ENCODE measurements at places on chromosomes 1 and 21.

DNA sequence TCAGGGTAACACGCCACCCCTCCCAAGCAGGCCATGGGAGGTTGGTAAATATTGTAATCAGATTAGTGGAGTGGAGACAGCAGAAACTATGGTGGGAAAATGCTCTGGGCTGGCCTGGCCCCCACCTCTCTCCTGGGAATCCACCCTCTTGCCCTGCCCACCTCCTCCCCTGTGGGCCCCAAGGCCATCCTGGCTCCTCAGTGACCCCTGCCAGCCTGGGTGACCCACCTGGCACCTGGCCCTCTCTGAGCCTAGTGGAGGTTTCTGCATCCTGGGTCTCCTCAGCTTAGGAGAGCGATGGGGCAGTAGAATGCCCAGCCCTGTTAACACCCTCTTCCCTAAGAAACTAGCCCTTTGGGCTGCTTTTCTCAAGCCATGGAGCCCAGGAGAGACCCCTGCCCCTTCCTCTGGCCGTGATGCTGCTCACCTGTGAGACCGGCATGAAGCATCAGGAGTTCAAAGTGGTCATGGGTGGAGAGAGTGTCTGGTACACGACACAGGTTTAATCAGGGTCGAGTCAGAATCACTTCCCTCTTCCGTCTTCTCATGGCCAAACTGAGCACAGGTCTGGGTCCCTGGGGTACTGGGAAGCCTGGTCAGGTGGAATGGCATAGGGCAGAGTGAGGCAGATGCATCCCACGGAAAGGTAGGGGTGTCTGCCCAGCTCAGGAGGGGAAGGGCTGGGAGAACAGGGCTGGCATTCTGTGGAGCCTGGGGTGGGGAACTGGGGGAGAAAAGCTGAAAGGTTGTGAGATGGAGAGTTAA lies 10.7 kb upstream of the DMBX1 start:
- no peak for DNase-seq

- no peak for DNase-seq
Observed at GRCh38 chr1:226728448-226728847, 10.6 kb downstream of the ITPKB start.

GRCh38 chr1:15622712-15623373 lies 5.6 kb downstream of the DDI2 start:
- DNase-seq = no peak

GRCh38 chr1:193540511-193540910 lies 354.1 kb upstream of the B3GALT2 start:
- no peak for DNase-seq

DNA sequence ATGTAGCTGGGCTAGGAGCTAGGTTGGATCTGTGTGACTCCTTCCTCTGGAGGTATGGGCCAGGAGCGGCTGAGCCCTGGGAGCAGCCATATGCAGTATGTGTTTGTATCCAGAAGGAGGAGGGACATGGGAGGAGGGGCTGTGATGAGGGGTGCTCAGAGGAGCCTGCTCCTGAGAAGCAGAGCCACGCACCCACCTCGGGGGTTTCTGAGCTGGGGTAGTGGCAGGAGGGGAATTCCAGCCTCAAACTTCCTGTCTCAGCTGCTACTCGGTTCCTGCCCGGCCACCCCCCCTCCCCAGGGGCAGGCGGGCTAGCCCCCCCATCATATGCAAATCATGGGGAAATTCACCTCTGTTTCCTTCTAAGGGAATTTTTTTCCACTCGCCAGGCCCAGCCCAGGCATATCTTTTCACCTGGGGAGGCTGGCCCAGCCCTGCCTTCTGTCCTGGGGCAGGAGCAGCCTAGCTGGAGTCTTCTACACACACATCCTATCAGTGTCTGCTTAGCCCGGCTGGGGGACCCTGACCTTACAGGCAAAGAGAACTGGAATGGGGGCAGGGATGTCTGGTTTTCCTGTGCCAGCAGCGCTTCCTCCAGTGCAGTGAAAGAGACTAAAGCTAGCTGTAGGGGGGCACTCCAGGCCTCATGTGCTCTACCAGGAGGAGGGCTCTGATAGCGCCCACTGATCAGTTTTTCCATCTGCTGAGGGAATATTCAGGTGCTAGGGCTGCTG lies 3.0 kb downstream of the ZC3H12A start:
- DNase-seq = peak; percentile 81

- no peak for DNase-seq
Observed at GRCh38 chr1:167661527-167662426, 31.7 kb downstream of the RCSD1 start.

- peak; percentile 23 for DNase-seq
Observed at GRCh38 chr1:147700042-147701006, 30.0 kb upstream of the ACP6 start.

DNA sequence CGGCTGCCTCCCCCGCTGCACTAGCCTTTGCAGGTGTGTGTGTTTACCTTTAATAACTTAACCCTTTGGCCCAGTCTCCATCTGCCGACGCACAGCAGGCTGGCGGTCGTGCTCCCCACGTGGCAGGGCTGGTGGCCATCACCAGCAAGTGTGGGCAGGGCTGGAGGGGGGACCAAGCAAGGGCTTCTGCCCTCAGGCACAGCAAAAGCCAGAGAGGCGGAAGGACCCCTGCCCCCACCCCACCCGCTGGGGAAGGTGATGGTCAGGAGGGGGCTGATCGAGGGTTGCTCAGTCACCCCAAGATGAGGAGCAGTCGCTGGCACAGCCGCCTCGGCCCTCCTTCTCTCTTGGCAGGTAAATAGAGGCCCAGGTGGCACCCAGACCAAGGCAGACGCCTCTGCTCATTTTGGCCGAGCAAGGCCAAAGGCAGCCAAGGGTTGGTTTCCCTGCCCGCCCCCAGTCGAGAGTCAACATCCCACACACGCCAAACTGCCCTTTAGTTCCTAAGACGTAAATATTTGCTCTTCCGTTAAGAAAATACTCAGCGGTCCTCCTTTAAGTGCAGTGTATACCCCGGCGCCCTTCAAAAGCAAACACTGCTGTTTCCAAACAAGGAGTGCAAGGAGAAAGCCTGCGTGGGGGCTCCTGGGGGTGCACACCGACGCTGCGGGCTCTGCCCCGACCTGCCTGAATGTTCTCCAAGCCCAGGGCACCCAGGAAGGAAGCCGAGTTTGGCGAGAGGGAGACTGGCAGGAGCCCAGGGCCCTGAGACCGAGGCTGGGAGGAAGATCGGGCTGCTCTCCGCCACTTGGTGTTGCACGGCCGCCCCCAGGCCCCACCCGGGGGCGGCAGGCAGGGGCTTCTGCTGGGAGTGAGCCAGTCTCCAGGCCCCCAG lies 82.7 kb downstream of the SIK1 start:
- DNase-seq = no peak

- DNase-seq = no peak
Observed at GRCh38 chr1:238153939-238154338, 263.2 kb upstream of the ZP4 start.

DNA sequence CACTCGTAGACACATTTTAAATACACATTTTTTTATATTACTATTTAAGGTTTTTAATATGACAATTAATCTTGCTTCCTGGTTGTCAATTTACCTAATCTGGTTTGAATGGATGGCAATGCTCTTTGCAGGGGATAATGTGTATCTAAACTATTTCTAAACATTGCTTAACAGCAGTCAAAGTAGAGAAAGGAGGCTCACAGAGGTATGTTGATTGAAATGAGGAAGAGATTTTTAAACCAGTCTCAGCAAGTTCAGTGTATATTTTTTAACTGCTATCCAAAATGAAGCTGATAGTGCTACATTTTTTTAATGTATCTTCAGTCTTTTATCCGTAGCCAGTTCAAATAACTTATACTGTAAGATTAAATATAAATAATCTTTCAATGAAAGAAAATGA lies 17.4 kb downstream of the FMO1 start:
- no peak for DNase-seq

DNA sequence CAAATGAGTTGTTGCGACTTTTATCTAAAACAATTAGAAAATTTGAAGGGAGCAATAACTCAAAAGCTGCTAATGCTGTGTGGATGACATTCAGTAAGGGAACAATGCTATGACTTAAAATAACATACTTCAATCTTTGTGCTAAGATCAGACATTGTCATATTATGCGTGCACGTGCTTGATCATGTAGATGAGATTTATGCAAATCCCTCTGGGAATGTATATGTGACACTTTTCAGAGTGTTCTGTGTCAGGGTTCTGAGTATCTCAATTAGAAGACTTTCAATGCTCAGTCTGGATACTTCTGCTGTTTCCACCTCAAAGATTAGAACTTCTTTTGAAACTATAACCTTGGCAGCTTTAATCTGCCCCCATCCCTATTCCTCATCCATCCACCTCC lies 18.6 kb upstream of the POU2F1 start:
- no peak for DNase-seq

DNA sequence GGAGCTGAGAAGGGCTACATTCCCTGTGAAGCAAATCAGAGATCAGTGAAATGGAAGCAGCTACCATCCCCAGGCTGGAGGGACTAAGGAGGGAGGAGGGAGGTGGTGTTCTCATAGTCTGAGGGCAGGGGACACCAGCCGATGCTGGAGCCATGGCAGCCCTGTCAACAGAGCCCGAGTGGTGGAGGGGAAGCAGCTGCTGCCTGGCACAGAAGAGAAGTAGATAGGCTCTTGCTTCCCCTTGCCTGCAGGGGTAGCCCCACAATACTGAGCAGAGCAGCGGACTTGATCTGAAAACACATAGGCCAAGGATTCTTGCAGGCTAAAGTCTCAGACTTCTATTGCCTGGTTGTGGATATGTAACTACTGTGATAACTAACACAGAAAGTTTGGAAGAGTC lies 255.1 kb downstream of the FGGY start:
- DNase-seq = no peak

GRCh38 chr1:175803413-175803812 lies 60.0 kb upstream of the TNR start:
- no peak for DNase-seq

DNA sequence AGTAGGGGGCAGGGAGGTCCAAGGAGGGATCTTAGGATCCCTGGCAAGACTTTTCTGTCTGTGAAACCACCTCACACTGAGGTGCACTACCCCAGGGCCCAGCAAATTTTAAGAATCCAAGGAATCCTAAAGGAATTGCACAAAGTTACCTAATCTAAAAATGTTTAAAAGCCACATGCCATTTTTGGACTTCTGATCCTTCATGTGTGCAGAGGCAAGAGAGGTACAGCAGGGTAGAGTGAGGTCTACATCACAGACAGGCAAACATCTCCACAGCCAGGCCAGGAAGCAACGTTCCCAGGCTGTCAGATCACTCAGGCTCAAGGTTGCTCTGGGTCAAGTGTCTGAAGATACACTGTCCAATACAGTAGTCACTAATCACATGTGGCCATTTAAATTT lies 324.6 kb upstream of the DUSP10 start:
- no peak for DNase-seq

DNA sequence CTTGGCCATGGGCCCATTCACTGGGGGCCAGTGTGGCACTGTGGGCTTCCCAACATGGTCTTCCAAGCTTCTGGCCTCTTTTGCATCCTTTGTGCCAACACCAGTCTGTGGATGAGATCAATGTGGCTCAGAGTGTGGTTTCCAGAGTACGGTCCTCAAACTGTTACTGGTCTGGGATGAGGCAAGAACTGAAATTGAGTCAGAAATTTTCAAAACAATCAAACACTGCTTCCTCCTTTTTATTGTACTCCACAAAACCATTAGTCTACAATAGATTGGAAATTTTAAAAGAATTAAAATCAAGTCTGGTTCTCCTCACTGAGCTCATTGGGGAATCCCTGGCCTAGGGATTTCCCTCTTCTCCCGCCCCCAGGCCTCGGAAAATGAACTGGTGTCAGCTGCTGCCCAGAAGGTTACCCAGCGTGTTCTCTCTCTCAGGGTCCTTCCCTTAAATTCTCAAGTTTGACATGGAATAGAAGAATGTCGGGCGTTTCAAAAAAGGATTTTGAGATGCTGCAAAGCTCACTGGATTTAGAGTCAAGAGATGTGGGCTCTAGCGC lies 222.0 kb downstream of the SDCCAG8 start:
- DNase-seq = no peak

GRCh38 chr1:211638246-211638645 lies 37.2 kb downstream of the NEK2 start:
- no peak for DNase-seq

DNA sequence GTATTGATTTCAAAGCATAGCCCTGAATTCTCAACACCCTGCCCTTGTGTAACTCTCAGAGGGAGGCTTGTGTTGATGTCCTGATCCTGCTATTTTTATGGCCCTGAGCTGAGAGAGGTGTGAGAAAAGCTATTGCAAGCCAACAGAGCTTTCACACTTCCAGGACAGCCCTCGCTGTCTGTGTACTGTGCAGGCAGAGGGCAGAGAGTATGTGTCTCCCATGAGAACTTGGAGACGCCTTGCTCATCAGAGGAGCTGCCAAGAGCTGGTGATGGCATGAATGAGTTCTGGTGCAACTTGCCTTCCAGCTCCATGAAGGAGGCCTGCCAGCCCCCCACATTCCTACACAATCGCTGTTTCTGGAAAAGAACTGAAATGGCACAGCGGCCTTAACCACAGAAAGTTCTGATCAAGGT lies 144.1 kb upstream of the AJAP1 start:
- no peak for DNase-seq

DNA sequence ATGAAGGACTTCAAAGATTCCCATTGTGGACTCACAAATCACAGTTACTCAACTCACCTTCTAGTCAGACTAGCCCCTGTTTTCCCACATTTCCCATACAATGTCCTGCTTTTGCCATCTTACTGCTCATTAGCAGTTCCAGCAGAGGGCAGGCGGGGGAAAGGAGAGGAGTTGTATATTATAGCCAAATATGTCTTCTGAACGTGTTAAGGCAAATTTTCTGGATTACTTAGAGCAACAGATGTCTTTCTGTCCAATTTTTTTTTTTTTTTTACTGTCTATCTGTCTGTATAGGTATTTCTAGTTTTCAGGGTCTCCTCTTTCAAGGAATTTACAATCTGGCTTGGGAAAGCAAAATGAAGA lies 29.9 kb upstream of the DDAH1 start:
- DNase-seq = no peak

DNA sequence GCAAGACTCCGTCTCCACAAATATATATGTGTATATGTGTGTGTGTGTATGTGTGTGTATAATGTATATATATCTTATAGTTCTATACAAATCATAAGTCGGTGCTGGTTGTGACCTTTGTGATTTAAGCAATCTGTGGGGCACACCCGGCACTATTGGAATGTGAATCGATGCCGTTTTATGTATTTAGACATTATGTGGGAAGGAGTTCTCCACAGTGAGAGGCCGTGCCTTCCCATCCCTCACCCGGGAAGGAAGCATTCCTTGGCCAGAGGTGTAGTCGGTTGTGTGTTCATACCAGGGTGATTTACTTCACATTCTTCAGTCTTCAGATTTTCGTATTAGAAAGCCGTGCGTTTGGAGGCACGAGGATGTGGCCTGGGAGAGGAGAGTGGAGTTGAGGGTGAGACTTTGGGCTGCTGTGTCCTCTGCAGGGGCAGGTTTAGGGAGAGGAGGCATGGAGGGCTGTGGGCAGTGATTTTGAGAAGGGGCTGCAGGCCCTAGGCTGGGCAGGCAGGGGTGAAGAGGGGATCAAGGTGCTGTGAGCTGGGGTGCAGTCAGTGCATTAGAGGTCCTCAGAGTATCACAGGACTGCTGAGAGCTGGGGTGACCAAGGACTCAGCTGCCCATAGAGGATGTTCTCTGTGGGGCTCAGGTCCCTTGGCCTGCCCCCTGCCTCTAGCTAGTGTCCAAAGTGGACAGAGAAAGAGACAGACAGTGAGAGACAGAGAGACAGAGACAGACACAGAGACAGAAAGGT lies 57.7 kb downstream of the TRIM11 start:
- no peak for DNase-seq

GRCh38 chr1:108072212-108072611 lies 107.2 kb upstream of the VAV3 start:
- no peak for DNase-seq

Data from stimulated activated CD8-positive, alpha-beta memory T cell treated with anti-CD3 and anti-CD28 coated beads, Interleukin-12 subunit alpha, Interleukin-12 subunit beta, amount 100 ng/mL, for 4 hours (primary cell).